ENCODE measurements at places on chromosomes 2 and 18. TPM values are rescaled to one million over a fixed set of nuclear protein-coding genes. Genes with fewer than 3 reads are reported as not detected.

ALPG gene
- not detected for total RNA-seq

COL4A3 gene
- not detected for total RNA-seq

RNF103 gene
- total RNA-seq: 10.7 TPM

GAD1 gene
- 0.86 TPM for total RNA-seq

FAM237A gene
- not detected for total RNA-seq

FAM110C gene
- total RNA-seq: not detected

EGR4 gene
- 0.07 TPM for total RNA-seq

KCNE4 gene
- not detected for total RNA-seq

ERFE gene
- total RNA-seq: 0.40 TPM

ARHGEF4 gene
- total RNA-seq: 3.3 TPM

SLC5A7 gene
- total RNA-seq: not detected

THOC1 gene
- total RNA-seq: 63.5 TPM

RMND5A gene
- 38.0 TPM for total RNA-seq

IL37 gene
- total RNA-seq: not detected

SLC16A14 gene
- total RNA-seq: 0.79 TPM

FLACC1 gene
- 0.84 TPM for total RNA-seq

ATG9A gene
- total RNA-seq: 27.7 TPM

CXCR2 gene
- 0.21 TPM for total RNA-seq

AQP12B gene
- not detected for total RNA-seq

BMP10 gene
- not detected for total RNA-seq

RTP5 gene
- total RNA-seq: not detected

MALL gene
- total RNA-seq: 0.38 TPM

POTEJ gene
- total RNA-seq: not detected

Measured in activated naive CD4-positive, alpha-beta T cell treated with anti-CD3 and anti-CD28 coated beads for 36 hours (primary cell).